ENCODE measurements at places on chromosomes 4 and X. TPM values are rescaled to one million over a fixed set of nuclear protein-coding genes. Genes with fewer than 3 reads are reported as not detected.

GRCh38 chr4:46927201-46927600 is 18.2 kb upstream of the COX7B2 start:
- H3K27me3 ChIP-seq = no peaks in the 10 kb centered on the region
- no peak for DNase-seq
- H3K4me3 ChIP-seq = no peak overlapping the region
- no peaks in the 10 kb centered on the region for H3K36me3 ChIP-seq
- H3K27ac ChIP-seq = no peak overlapping the region

- no peaks in the 10 kb centered on the region for H3K27me3 ChIP-seq
- no peak for DNase-seq
- H3K4me1 ChIP-seq = no peaks in the 10 kb centered on the region
- no peak overlapping the region for H3K4me3 ChIP-seq
- no peak overlapping the region for H3K27ac ChIP-seq
Measured at GRCh38 chrX:46642145-46642544, 68.6 kb downstream of the CHST7 start.

GRCh38 chr4:56959100-56959499 is 18.3 kb downstream of the NOA1 start:
- no peaks in the 10 kb centered on the region for H3K27me3 ChIP-seq
- H3K27ac ChIP-seq = no peak overlapping the region
- no peak for DNase-seq
- no peaks in the 10 kb centered on the region for H3K4me1 ChIP-seq
- peaks cover 39% of the 10 kb centered on the region for H3K36me3 ChIP-seq

GRCh38 chr4:5026371-5026770 is 7.1 kb upstream of the CYTL1 start:
- no peaks in the 10 kb centered on the region for H3K36me3 ChIP-seq
- no peaks in the 10 kb centered on the region for H3K4me1 ChIP-seq
- DNase-seq = no peak
- no peak overlapping the region for H3K27ac ChIP-seq
- no peaks in the 10 kb centered on the region for H3K27me3 ChIP-seq

The SOWAHD gene
- total RNA-seq = 1.1 TPM

The SLC4A4 gene
- 5.9 TPM for total RNA-seq

The FGB gene
- total RNA-seq = not detected

The ZMAT1 gene
- total RNA-seq = 33.1 TPM

- no peaks in the 10 kb centered on the region for H3K27me3 ChIP-seq
- no peaks in the 10 kb centered on the region for H3K36me3 ChIP-seq
- DNase-seq = no peak
- H3K27ac ChIP-seq = no peak overlapping the region
- no peak overlapping the region for H3K4me3 ChIP-seq
- H3K4me1 ChIP-seq = no peaks in the 10 kb centered on the region
Measured at GRCh38 chr4:144627663-144628076, 18.3 kb upstream of the HHIP start.

The LARP7 gene
- 42.2 TPM for total RNA-seq

GRCh38 chr4:128521648-128522111 is 234.1 kb upstream of the PGRMC2 start:
- no peaks in the 10 kb centered on the region for H3K27me3 ChIP-seq
- H3K27ac ChIP-seq = no peak overlapping the region
- no peak overlapping the region for H3K4me3 ChIP-seq
- peaks cover 33% of the 10 kb centered on the region for H3K4me1 ChIP-seq

DNA sequence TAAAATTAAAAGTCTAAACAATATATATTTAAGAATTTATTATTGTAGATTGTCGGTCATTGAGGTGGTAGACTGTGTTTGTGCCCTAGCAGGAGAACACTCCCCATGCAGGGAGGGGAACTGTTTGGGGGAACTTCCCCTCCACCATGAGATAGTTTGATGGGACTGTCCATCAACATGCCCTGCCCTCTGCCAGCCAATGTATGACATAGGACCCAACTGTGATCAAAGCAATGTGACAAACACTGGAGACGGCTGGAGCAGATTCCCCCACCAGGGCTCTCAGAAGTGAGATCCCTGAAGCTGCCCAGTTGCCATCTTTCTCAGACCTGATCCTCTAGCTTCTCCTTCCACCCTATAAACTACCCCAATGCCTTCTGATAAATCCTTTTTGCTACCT is 44.9 kb downstream of the SH3KBP1 start:
- H3K27me3 ChIP-seq = no peaks in the 10 kb centered on the region
- H3K4me1 ChIP-seq = no peaks in the 10 kb centered on the region
- H3K4me3 ChIP-seq = no peak overlapping the region
- H3K36me3 ChIP-seq = no peaks in the 10 kb centered on the region
- H3K27ac ChIP-seq = no peak overlapping the region

- H3K4me1 ChIP-seq = no peaks in the 10 kb centered on the region
- no peak for DNase-seq
- peak overlapping the region; percentile 12 for H3K4me3 ChIP-seq
- H3K27me3 ChIP-seq = no peaks in the 10 kb centered on the region
Measured at GRCh38 chrX:13763489-13763888, 28.9 kb downstream of the OFD1 start.

- DNase-seq = no peak
- H3K4me1 ChIP-seq = no peaks in the 10 kb centered on the region
- H3K36me3 ChIP-seq = no peaks in the 10 kb centered on the region
- H3K4me3 ChIP-seq = no peak within 1 kb of the TSS
- no peaks in the 10 kb centered on the region for H3K27me3 ChIP-seq
- H3K27ac ChIP-seq = peak within 1 kb of the TSS; percentile 41
Measured at GRCh38 chr4:105551965-105552746, at the start of gene ARHGEF38. ARHGEF38 (plus strand) TSS chr4:105552620; CDS start chr4:105552766, 146 bp downstream.

The SPP1 gene
- 91.0 TPM for total RNA-seq

The FOXP3 gene
- not detected for total RNA-seq

The NAP1L2 gene
- total RNA-seq = 3.3 TPM

DNA sequence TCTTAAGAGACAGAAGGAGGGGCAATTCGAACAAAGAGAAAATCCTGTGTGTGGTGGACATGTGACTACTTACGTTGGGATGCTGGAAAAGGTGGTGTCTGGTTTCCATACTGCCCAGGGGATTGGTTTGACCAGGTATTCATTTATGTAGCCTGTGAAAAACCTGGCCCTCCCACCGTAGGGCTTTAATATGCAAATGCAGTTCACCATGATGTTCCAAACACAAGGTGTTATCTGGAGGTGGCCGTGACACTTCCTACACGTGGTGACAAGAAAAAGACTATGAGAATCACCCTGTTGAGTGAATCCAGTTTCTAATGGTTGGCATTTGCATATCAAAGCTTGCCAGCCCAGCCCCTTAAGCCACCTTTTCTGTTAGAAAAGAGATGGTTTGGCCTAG is 27.9 kb downstream of the UGT2B4 start:
- DNase-seq = no peak
- no peak overlapping the region for H3K4me3 ChIP-seq
- H3K27ac ChIP-seq = no peak overlapping the region
- no peaks in the 10 kb centered on the region for H3K4me1 ChIP-seq

DNA sequence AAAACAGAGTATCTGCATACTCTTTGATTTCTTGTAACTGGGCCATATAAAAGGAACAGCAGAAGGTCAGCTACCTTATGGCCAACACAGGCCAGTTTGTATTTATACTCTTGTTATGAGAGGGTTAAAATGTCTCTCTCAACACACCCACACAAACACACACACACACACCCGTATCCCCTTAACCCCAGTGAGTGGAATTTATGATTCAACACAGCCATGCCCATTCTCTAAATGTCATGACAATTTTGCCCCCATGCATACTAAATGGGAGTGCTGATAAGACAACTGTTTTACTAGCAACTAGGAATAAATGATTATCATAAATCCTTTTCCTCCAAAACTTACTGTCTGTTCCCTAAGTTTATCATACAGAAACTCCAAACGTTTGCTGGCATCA is 22.1 kb upstream of the SCD5 start:
- peaks cover 18% of the 10 kb centered on the region for H3K36me3 ChIP-seq
- DNase-seq = no peak
- H3K4me1 ChIP-seq = no peaks in the 10 kb centered on the region
- no peaks in the 10 kb centered on the region for H3K27me3 ChIP-seq

Data from tibial nerve (tissue), 4 donors.